ENCODE measurements at places on chromosomes 11 and 22. TPM values are rescaled to one million over a fixed set of nuclear protein-coding genes. Genes with fewer than 3 reads are reported as not detected.
A peak's percentile ranks its signal among the peaks of the same experiment; 100 is the strongest.

- DNase-seq: no peak
Measured at GRCh38 chr11:10439351-10439750, 15.7 kb upstream of the AMPD3 start.

DNA sequence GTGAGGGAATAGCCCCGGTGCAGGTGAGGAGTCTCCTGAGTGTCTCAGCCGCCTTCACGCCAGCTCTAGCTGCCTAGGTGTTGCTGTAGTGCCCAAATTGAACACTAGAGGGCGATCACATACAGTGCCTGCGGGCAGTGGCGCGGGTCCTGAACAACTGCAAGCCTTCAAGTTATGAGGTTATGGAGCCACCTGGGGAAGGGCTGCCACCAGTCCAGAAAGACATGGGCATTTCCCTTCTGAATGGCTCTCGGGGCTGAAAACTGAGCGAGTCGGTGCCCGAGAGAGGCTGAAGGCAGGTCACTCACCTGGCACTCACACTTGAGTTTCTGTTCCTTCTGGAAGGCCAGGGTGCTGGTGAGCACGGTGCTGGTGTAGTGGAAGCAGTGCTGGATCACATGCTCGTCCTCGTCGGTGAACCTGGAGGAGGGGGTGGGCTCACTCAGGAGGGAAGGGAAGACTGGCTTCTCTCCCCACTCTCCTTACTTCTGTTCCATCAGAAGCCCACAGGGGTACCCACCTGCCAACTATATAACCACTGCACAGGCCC lies 88.4 kb downstream of the PDE2A start:
- peak; percentile 80 for DNase-seq

GRCh38 chr11:40688369-40688768 lies 771.1 kb downstream of the LRRC4C start:
- no peak for DNase-seq

GRCh38 chr11:47099214-47099917 lies 77.3 kb downstream of the ARFGAP2 start:
- DNase-seq: no peak

- no peak for DNase-seq
Measured at GRCh38 chr22:34993548-34993947, 72.4 kb upstream of the ISX start.

DNA sequence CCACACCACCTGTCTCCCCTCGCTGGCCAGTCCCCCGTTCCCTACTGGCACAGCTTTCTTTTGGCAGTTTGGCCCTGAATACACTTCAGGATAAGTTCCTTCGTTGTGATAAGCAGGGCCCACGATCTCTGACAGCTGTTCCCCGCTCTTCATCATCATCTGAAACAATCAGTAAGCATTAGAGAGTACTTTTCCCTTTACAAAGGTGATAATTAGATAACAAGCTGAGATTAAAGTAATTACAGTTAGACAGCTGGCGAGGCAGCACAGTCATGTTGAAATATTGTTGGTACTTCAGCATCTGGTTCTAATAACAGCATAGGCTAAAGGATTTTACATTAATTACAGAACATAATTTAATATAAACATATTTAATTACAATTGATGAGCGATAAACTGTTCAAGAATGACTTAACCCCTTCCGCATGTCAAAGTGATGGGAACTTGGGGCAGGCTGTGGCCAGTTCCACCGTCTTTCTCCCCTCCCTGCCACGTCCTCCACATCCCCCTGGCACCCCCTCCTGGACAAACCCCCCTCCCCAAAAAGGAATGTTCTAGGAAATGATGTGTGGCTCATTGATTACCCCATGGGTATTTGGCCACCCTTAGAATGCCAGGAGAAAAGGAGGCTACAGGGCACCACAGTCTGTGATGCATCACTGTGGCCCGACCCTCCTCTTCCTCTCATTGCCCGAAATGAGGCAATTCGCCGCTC lies 134.9 kb downstream of the RCN1 start:
- no peak for DNase-seq

NFAM1 gene
- total RNA-seq: 0.11 TPM

DNA sequence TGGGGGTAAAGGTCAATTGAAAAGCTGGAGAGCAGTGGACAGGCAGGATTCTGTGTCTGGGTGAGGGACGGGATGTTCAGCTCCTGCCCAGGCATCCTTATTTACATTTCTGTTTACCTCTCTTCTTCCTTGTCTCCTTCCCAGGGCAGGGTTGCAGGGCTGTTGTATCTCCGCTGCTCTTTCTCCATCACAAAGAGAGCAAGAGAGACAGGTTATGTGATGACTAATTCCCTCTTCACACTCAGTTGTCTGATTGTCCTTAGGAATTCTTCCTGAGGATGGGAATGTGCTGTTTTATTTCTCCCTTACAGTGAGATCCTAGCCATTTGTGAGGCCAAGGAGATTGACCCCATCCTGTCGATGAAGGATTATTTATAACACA lies 104.9 kb downstream of the VPREB1 start:
- no peak for DNase-seq

PKNOX2 gene
- total RNA-seq: 0.38 TPM

GRCh38 chr11:45560155-45560912 lies 105.1 kb downstream of the CHST1 start:
- no peak for DNase-seq

OR5AN1 gene
- not detected for total RNA-seq

DNA sequence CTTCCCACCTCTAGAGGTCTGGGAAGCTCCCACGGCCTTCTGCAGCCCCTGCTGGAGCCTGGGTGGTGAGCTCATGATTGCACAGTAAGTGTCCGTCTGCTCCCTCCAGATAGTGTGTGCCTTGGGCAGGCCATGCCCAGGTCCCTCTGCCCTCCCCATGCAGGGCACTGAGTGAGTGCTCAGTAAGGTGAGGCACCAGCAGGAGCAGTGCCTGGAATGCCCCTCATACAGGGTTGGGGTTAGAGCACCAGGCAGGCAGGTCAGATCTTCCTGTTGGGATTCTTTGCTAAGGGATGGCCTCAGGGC lies 50.3 kb downstream of the NAT10 start:
- no peak for DNase-seq

CADM1 gene
- total RNA-seq: 1.7 TPM

DNA sequence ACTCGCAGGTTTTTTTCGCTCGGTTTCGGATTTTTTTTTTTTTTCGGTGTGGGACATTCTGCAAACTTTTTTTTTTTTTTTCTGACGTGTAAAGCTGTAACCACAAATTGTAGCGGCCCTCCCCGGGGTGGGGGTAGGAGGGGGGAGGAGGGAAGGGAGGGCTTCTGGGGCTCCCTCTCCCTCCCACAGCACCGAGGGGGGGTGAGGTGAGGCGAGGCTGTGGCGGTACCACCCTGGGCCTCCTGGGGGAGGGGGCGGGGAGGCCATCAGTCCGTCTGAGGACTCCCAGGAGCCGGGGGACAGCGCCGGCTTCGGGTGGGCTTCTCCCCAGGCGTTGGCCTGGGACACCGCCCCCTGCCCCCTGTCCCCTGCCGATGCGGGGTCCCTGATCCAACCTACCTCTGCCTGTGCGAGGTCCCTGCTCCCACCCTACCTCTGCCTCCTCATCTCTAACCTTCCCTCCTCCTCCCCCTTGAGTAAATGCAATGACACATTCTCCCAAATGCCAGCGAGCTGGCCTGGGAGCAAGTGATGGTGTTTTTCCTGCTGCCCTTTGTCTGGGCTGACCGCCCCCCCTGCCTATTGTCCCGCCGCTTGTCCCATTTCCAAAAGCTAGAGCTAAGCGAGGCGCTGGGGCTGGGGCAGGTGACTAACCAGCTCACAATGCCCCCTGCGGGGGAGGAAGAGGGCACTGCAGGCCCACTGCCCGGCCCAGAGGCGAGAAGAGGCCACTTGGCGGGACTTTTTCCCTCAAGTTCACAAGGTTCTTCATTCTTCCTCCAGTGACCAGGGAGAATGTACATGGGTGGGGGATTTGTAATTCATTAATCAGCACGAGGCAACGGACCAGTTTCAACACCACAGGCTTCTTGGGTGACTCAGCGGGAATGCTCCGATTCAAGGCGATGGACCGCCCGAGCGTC lies 511 bp upstream of the CLCF1 start:
- DNase-seq: peak; percentile 71

DNA sequence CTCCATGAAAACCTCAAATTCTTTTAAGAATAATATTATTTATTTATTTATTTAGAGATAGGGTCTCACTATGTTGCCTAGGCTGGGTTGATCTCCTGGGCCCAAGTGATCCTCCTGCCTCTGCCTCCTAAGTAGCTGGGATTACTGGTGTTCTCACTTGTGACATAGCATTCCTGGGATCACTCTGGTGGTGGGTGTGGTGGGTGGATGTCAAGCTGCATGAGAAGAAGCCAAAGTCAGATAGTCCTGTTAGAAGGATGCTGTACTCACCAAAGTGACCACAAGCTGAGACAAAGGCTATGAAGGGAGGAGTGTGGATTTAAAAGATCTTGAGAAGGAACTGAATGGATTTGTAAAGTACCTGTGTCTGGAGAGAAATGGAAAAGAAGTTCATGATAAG lies 87.9 kb upstream of the SPON1 start:
- no peak for DNase-seq

RBMXL2 gene
- total RNA-seq: not detected

GRCh38 chr11:76558473-76558872 lies 112.1 kb downstream of the LRRC32 start:
- DNase-seq: no peak

DYNC2H1 gene
- total RNA-seq: 0.98 TPM

DNA sequence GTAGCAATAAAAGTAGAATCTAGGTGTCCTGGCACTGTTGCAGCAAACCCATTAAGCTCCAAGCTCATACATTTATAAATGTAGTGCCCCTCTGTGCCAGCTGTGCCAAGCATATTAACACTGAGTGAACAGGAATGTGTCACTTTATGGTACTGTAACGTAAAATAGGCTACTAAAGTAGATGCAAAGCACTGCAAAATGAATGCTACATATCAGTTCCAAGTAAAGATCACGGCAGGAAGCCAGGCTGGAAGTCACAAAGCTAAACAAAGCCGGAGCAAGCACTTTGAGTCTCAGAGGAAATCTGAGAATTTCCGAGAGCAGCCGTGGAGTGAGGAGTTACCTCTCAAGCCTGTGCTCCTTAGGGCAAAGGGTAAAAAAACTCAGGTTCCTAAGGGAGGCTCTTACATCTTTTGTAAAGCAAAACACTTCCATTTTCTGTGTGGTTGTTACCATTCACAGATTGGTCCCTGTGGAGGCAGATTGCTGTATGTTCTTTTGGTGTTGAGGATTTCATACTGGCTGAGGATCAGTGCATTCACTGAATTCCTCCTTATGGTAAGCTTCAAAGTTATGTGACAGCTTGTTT lies 85.7 kb downstream of the WNT11 start:
- no peak for DNase-seq

TMA7B gene
- total RNA-seq: 0.76 TPM

- no peak for DNase-seq
Measured at GRCh38 chr11:86621854-86622253, 50.6 kb downstream of the ME3 start.

SIAE gene
- total RNA-seq: 1.2 TPM

- DNase-seq: no peak
Measured at GRCh38 chr22:20241579-20242392, 26.3 kb downstream of the RTN4R start.

- no peak for DNase-seq
Measured at GRCh38 chr22:23500508-23501260, 79.4 kb downstream of the IGLL1 start.

DNA sequence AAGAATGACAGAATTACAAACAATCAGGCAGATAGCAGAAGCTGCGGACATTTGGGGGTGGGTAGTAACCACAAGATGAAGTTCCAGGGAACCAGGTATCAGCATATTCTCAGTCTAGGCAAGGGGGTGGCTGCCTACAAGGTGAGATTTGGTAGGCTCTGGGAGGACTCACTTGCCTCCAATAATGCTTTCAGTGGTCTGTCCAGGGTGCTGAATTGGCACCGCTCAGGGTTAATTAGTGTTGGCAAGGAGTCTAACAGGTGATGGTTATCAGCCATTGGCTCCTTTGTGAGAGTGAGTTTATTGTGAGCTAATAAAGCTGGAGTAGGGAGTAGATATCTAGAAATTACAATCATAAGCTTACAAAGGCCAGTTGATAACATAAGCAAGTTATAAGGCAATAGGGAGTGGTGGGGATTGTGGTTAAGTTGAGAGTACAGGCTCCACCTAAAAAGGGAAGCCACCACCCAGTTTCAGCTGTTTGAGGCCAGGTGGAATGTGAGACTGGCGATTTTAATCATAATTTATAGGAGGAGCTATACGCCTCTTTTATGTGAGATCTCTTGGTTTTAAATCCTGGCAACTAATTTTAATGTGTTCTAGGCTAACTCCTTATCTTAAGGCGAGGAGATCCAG lies 320.5 kb downstream of the MIAT start:
- no peak for DNase-seq

GRCh38 chr11:22666688-22667439 lies 453 bp downstream of the GAS2 start:
- DNase-seq: peak; percentile 5

GRCh38 chr22:45483918-45484499 lies 18.7 kb upstream of the FBLN1 start:
- no peak for DNase-seq

SYNGR1 gene
- total RNA-seq: 1.4 TPM

- no peak for DNase-seq
Measured at GRCh38 chr11:128803011-128803410, 64.1 kb downstream of the KCNJ1 start.

GRCh38 chr22:31732089-31732829 lies 17.7 kb downstream of the PRR14L start:
- DNase-seq: no peak

RAB39A gene
- total RNA-seq: not detected

DNA sequence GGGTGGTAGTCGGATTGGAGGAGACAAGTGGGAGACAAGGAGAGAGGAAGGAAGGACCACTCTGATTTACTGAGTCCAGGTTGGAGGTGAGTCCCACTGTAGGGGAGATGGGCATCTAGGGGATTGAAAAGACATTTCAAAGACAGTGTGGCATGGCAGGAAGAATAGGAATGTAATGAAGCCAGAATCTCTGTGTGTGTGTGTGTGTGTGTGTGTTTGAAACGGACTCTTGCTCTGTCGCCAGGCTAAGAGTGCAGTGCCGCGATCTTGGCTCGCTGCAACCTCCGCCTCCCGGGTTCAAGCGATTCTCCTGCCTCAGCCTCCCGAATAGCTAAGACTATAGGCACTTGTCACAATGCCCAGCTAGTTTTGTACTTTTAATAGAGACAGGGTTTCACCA lies 4.2 kb upstream of the CSDC2 start:
- no peak for DNase-seq

MMP7 gene
- total RNA-seq: 0.19 TPM

MPPED2 gene
- total RNA-seq: 0.38 TPM
